ENCODE measurements at places on chromosomes 4 and X.

- DNase-seq: no peak
These were observed 480.5 kb upstream of the FSTL5 start for GRCh38 chr4:162644346-162644745.

DNA sequence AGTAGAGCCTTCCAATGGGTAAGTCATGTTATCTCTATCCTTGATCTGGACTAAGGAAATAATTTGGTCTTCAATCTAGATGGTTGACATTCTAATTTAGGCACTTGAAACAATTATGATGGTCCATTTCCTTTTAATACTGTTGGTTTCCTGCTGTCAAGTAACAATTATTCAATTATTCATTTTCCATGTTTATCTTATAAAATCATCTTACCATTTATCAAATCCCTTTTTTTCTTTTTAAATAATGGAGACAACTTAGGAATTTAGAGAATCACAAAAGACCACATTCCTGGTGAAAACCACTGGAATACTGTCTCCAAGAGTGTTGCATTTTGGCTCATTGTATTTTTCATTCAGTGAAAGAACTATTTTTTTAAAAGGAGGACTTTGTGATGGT, 148.7 kb upstream of the CTSO start:
- DNase-seq: no peak

GRCh38 chr4:110087070-110087708, 111.2 kb downstream of the ELOVL6 start:
- DNase-seq: no peak

- DNase-seq: no peak
These were observed 101.2 kb downstream of the NCAPG start for GRCh38 chr4:17912011-17912410.

DNA sequence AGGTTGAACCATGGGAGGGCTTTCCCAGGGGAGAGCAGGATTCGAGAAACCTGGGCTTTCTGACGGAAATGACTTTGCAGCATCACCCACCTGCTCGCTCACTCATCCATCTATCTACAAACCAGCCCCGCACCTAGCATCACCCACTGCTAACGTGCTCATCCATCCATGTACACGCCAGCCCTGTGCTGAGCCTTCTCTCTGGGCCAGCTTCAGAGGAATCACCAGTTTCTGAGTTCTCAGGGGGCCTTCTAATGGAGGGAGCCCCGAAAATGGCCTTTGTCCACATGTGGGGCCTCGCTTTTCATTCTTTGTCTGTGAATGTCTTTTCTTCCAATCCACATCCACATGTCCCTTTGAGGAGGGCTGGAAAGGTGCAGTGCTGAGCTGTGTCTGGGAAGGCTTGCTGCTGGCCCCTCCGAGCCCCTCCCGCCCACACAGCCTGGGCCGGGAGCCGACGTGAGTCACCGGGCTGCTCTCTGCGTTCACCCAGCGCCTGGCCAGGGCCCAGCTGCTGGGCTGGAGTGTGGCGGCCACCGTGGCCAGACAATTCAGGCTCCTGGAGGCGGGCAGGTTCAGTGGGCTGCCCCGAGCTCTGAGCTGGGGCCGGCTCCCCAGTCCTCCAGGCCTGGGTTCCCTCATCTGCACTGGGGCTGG, 14.7 kb downstream of the SORCS2 start:
- no peak for DNase-seq

DNA sequence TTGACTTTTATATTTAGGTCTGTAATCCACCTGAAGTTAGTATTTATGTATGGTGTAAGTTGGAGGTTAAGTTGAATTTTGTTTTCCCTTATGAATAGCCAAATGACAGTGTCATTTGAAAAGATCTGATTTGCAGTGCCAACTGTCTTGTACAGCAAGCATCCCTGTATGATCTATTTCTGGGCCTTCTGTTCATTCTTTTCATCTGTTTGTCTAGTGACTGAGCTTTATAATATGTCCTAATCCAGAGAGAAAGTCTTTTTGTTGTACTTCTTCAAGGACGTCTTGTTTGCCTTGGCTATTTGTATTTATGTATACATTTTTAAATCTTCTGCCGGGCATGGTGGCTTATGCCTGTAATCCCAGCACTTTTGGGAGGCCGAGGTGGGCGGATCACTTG, 39.6 kb downstream of the CDKL5 start:
- DNase-seq: no peak

- no peak for DNase-seq
These were observed 388.6 kb upstream of the PITX2 start for GRCh38 chr4:111011458-111011857.

DNA sequence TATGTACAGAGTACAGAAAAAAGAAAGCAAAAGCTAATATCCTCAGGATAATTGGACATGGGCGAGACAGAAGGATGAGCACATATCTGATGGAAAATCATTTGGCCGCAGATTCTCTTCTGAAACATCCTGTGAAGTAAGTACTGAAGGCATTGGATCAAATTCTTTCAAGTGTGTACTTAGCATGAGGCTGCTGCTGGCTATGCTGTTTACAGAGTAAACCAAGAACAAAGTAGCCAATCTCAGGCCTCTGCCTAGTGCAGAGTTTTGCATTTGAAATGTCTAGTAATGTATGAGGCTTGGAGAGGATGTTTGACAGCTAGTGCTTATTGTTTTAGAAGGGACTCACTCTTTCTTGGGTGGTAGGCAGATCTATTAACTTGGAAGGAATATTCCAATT, 128.5 kb downstream of the MAGEC2 start:
- no peak for DNase-seq

- no peak for DNase-seq
These were observed 37.2 kb upstream of the CD38 start for GRCh38 chr4:15740764-15741404.

DNA sequence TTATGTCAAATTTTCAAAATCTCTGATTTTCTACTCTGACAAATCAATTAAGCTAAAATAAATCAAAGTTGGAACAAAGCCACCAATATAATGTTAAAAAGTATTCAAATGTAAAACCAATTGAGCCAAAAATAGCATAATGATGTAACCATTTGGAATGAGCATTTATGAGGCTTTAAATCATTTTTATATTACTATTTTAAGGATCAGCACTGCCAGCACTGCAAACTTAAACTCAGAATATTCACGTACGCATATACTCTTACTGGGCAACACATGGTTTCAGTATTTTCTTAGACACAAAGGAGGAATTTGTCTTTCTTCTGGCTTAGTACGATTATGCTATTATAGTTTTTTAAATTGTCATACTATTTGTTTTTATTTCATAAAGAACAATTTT, 52.2 kb downstream of the AFAP1 start:
- DNase-seq: no peak

GRCh38 chr4:143185253-143186107, 763 bp downstream of the USP38 start:
- DNase-seq: peak; percentile 41

GRCh38 chr4:83128240-83128929, 13.9 kb upstream of the PLAC8 start:
- no peak for DNase-seq

- no peak for DNase-seq
These were observed 125.9 kb downstream of the CFAP299 start for GRCh38 chr4:80461412-80461811.

DNA sequence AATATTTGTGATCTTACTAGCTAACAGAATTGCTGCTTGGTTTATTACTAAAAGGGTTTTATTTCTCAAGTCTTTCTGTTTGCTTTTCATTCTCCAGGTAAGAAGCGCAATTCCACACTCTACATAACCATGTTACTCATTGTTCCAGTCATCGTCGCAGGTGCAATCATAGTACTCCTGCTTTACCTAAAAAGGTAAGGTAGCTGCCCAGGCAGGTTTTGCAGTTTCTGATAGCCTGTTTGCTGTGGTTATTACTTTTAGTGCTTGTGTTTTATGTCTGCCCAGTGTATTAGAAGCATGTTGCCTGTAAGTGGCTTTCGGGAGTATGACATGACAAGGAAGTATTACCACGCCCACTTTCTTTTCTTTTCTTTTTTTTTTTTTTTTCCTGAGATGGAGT, 46.4 kb downstream of the IL13RA1 start:
- no peak for DNase-seq

DNA sequence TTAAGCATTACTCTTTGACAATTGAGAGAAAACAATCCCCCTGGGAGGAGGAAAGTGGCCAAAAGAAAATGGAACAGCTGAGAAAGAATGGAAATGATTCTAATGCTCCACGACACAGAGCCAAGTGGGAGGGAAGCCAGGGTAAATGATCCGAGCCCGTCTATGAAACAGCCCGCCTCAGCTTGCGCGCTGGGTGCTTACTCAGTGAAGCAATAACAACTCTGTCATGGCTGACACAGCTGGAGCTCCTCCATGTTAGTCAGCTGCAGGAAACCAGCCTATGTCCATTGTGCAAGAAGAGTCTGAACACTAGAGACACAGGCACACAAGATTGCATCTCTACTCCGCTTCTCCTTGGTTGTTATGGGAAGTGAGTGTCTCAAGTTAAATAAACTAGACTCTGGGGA, 19.3 kb downstream of the NOA1 start:
- no peak for DNase-seq

- DNase-seq: no peak
These were observed 2.4 kb downstream of the RCHY1 start for GRCh38 chr4:75511841-75512240.

GRCh38 chr4:162234595-162234994, 70.8 kb upstream of the FSTL5 start:
- DNase-seq: no peak

GRCh38 chr4:37982736-37983135, 22.5 kb downstream of the PTTG2 start:
- no peak for DNase-seq

- DNase-seq: no peak
These were observed 52.4 kb downstream of the USP46 start for GRCh38 chr4:52606726-52607125.

GRCh38 chr4:155705664-155706063, 39.0 kb downstream of the GUCY1A1 start:
- DNase-seq: no peak

- DNase-seq: no peak
These were observed 1252.3 kb upstream of the TENM3 start for GRCh38 chr4:180990931-180991330.

GRCh38 chrX:100635989-100636320, 651 bp downstream of the TSPAN6 start:
- DNase-seq: no peak

GRCh38 chr4:174460684-174461083, 61.6 kb downstream of the HPGD start:
- DNase-seq: no peak

GRCh38 chrX:63466690-63467089, 115.6 kb upstream of the SPIN4 start:
- DNase-seq: no peak

DNA sequence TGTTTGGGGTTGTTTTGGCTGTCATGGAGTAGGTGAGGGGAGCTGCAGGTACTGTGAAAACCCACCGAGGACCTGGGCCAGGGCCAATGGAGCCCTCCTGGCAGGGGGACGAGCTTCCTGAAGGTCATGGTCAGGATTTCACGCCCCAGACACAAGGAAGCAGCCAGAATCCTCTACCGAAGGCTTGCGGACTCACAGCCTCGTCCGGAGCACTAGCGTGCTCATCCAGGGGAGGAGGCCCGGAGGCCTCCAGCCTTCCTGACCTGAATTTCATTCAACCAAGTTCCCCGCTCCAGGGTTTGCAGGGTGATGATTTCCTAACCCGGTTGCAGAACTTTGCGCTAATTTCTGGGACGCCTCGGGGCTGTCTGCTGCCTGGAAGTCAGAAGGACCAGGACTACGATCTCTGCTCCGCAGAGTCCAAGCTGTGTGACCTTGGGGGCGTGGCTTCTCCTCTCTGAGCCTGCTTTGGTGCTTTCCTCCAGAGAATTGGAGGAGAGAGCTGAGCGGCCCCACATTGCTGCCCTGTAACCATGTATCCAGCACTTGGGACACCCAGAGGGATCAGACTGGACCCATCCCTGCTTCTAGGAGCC, 56.2 kb upstream of the ADRA2C start:
- DNase-seq: no peak

DNA sequence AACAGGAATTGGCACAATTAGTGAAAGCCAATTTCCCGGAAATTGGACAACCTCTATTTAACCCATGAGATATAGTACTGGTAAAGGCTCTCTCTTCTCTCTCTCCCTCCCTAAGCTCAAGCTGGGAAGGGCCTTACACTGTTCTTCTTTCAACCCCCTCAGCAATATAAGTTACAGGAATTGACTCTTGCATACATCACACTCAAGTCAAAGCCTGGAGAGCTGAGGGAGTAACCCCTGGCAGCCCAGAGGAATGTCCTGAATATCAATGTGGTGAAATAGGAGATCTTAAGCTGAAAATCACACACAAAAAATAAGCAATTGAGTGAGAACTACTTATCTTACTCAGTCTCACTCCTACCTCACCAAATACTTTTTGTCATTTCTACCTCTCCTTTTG, 186.9 kb upstream of the SPOCK3 start:
- DNase-seq: no peak

GRCh38 chrX:114787061-114787460, 203.2 kb downstream of the HTR2C start:
- DNase-seq: no peak

DNA sequence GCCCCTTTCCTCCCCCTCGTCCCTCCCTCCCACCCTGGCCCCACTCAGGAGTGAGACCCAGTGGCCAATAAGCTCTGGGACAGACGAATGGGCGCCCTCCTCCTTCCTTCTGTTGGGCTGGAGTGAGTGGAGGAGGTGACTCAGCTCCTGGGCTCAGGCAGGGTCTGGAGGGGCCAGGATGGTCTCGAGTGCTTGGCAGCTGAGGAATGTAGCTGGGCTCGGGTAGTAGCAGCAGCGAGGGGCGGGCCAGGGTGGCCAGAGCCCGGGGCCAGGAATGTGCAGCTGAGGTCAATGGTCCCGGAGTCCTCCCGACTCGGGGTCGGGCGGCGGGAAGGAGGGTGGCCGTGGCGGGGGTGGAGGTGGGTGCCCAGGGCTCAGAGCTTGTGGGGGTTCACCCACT, 15.0 kb downstream of the G6PD start:
- no peak for DNase-seq
